ENCODE measurements at places on chromosomes 3 and 15.

GRCh38 chr15:74228723-74229081 lies 7.4 kb upstream of the CCDC33 start:
- DNase-seq = no peak

DNA sequence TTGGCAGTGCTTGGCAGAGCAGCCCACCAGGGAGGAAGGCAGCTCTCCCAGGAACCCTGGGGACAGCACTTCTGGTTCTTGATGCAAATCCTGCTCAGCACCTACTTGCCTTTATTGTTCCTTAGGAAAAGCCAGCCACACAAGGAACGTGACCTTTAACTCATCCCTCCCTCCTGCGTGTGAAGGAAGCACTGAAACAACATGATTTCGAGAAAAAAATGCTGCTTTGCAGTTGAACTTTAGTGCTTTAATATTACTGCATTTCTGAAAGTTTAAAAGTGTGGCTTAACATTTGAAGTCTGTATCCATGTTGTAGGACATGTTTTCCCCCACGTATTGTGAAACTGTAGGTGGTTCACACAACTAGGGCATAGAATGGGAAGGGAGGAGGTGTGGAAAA lies 50.4 kb upstream of the CTNNB1 start:
- DNase-seq = no peak

DNA sequence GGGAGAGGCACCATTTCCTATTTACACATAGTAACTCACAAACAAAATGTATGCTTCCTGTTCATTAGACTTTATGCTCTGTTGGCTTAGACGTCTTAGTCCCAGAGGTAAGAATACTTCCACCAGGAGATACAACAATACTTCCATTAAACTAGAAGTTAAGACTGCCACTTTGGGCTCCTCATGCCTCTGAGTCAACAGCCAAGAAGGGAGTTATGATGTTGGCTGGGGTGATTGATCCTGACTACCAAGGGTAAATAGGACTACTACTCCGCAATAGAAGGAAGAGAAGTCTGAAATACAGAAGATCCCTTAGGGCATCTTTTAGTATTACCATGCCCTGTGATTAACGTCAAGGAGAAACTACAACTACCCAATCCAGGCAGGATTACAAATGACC lies 43.5 kb upstream of the ABI3BP start:
- DNase-seq = no peak

- DNase-seq = no peak
Measured at GRCh38 chr15:57857871-57858270, 151.4 kb downstream of the POLR2M start.

- no peak for DNase-seq
Measured at GRCh38 chr3:77871436-77871835, 831.5 kb downstream of the ROBO2 start.

GRCh38 chr3:38067508-38068233 lies 28.7 kb downstream of the DLEC1 start:
- DNase-seq = no peak

DNA sequence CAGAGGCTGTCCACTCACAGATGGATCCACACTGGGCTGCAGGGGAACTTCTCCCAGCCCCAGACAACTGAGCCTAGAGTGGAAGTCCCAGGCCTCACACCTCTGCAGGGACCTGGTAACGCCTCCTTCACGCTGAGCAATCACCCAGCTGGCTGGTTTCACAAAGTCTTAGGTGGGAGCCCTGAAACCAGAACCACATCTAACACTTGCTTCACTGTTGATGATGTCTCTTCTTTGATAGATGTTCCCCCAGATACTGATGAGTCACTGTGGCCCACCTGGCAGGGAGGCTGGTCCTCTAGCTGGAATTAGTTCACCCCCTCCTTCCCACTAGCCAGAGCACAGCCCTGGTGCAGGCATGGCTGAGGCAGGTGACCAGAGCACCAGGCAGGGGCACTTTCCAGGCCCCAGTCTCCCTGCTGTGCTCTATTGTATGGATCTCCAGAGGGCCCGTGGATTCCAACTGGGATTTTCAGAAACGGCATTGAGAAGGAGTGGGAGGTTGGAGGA lies 33.5 kb downstream of the MYL3 start:
- DNase-seq = no peak

GRCh38 chr3:65483480-65483879 lies 555.2 kb downstream of the MAGI1 start:
- no peak for DNase-seq

- no peak for DNase-seq
Measured at GRCh38 chr15:35669432-35670045, 123.6 kb upstream of the DPH6 start.

DNA sequence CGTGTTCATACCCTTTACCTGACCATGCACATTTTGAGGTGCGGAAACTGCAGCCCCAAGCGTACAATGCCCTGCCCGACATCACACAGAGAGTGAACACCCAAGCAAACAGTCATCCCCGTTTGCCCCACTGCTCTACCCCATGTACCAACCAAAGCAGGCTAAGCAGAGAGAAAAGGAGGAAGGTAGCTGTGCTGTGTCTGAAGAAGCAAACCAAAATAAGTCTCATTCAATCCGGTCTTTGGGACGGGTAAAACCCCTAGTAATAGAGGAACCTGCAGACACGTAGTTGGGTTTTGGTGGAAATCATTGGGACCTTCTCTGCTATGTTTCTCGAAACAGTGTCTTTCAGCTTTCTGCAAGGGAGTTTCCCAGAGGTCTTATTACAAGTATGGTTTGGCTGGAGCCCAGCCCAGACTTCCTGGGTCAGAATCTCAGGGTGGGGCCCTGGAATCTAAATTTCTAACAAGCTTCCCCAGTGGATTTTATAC lies 164.6 kb upstream of the HES1 start:
- no peak for DNase-seq

- no peak for DNase-seq
Measured at GRCh38 chr3:188185717-188186251, 31.8 kb downstream of the LPP start.
